ENCODE measurements at places on chromosomes 2 and 18. TPM values are rescaled to one million over a fixed set of nuclear protein-coding genes. Genes with fewer than 3 reads are reported as not detected.

Gene BCL2
- 74.9 TPM for total RNA-seq

Gene IL1B
- total RNA-seq, result not detected

Gene LCT
- 0.25 TPM for total RNA-seq

Gene OSBPL6
- total RNA-seq, result 2.7 TPM

Gene OSR1
- total RNA-seq, result not detected

Data from activated CD8-positive, alpha-beta memory T cell treated with anti-CD3 and anti-CD28 coated beads for 36 hours (primary cell).